ENCODE measurements at places on chromosomes 5 and 9.

DNA sequence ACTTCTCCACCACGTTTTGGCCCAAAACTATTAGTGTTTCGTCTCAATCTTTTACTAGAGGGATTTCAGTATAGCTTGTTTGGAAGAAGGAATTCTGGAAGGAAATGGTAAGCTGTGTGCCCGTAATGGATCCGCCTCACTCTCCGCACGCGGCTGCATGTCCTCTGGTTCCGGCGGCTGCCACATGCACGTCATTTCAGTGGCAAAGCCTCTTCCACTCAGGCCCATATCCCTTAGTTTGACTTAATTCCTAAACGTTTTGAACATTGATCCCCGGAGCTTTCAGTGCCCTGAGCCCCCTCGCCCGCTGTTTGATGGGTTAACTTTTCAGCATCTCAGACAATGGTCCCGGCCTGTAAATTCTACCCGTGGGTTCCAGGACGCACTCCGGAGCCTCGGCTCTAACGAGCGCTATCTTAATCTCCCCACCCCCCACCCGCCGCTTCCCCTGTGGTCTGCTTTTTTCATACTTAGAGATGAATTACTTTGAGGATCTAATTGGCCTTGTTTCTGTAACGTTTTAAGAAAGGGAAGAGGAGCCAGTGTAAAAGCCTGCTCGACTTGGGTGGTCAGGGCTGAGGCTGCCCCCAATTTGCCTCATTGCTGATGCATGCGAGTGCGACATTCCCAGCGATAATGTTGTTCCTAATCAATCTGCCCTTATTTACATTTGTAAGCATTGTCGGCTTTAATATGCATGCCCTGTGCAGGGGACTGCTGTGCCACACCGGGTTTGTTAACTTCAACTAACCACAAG is 4.6 kb downstream of the PTCH1 start:
- DNase-seq: no peak

DNA sequence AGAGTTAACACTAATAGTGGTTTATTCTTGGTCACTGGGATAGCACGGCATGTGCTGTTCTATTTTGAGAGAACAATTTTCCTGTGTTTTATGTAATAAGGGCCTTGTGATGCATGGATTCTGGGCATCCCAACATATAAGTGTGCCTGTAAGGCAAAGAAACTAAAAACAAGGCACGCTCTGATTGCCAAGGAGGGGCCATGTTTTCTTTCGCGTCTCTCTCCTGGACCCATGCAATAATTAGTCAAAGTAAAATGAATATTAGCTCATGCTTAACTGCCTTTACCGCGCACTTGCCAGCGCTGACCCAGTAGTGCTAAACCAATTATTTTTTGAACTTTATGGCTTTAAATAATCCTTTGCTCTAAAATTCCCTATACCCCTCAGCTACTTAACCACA is 140.9 kb downstream of the PSAT1 start:
- no peak for DNase-seq

DNA sequence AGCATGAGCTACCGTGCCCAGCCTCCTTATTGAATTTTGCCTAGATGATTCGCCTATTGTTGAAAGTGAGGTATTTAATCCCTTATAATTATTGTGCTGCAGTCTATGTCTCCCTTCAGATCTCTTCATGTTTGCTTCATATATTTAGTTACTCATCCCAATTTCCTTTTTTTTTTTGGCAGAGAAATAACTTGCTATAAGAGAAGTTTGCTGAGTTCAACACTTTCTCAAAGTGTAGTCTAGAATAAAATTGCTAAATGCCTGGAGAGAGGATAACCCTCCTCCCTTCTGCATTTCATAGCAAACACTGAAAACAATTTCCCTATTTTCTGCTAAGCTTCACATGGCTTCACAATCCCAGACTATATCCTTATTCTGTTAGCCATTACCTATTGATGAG is 136.6 kb upstream of the CD180 start:
- no peak for DNase-seq

DNA sequence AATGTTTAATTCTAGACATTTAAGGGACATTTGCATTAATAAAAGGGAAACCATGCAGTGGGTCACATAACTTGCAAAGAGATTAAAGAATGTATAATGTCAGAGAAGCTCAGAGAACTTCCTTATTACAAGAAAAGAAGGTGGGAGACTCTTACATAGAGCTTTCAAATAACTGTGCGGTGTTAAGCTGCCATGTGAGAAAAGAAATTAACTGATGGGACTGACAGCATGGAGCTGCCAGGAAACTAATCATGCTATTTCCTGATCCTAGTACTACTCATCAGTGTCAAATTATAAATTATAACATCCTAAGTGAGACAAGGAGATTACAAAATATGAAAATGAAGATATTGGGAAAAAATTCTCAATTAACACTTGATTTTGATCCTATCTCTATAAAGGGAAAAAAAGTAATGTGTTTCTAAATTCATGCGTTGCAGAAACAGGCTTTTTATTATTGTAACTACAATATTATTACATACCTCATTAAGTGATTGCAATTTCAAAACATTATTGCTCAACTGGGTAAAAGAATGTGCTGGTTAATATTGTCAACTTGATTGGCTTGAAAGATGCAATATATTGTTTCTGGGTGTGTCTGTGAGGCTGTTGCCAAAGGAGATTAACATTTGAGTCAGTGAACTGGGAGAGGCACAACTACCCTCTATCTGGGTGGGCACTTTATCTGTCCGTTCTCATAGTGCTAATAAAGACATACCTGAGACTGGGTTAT is 609.5 kb upstream of the NUDT12 start:
- DNase-seq: no peak

DNA sequence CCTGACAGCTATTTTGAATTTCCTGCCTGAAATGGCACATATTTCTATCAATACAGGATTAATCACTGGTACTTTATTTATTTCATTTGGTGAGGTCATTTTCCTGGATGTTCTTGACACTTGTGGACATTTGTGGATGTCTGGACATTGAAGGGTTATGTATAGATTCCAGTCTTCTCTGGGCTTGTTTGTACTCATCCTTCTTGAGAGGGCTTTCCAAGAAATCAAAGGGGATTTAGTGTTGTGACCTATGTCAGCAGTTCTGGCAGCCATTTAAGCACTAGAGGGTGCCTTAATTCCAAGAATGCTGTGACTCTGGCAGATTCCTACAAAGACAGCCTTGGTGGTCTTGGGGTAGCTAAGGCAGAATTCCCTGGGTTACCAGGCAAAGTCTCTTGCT is 259.7 kb downstream of the CSNK1G3 start:
- no peak for DNase-seq

DNA sequence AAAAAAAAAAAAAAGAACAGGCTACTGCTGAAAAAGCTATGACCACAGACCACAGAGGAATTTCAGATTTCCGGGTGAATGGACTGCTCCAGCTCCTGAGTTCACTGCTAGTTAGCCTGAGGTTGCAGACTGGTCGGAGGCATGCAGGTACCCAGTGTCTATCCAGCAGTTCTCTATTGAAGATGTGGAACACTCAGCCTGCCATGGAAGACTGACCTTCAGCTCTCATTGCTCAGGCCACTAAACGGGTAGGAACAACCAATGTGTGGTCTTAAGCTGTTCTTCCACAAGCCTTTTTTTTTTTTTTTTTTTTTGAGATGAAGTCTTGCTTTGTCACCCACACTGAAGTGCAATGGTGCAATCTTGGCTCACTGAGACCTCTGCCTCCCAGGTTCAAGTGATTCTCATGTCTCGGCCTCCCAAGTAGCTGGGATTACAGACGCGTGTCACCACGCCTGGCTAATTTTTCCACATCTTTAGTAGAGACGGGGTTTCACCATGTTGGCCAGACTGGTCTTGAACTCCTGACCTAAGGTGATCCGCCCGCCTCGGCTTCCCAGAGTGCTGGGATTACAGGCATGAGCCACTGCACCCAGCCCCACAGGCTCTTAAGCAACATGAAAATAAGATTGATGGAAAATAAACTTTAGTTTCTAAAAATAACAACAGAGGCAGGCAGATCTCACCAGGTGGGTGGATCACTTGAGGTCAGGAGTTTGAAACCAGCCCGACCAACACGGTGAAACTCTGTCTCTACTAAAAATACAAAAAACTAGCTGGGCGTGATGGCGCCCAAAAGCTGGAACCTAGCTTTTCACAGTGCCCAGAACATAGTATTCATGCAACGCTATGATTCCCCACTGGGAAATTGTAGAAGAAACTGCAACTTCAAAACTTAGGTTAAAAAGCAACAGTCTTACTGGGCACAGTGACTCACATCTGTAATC is 20.0 kb upstream of the NPM1 start:
- DNase-seq: no peak

DNA sequence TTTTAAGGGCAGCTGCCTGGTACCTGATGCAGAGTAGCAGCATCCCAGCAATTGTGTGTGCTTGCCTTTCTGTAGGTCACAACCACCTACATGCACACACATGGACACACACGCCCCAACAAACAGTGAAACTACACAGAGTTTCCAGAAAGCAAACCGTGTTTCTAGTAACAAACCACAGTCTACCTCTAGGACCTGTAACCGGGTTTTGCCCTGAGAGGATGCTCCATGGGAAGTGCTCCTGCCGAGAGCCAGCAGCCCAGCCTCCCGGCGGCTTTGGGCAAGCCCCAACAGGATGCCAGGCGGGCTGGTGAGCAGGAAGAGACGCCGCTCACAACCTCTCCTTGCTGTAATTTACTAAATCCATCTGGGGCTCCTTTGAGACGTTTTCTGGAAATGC is 4.1 kb upstream of the TCF7 start:
- DNase-seq: no peak

DNA sequence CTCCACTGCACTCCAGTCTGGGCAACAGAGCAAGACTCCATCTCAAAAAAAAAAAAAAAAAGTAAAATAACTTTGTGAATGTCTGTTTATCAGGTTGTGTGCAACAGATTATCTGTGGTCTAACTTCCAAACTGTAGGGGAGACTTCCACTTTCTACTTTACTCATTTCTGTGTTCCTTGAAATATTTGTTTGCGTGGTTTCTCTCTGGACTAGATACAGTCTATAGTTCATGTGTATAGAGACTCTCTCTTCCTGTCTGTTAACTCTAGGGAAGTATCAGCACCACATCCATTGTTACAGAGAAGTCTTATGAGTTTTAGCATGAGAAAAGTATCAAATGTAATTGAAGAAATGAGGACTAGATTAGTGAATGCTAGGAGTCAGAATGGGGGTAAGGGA is 168.3 kb downstream of the LPAR1 start:
- no peak for DNase-seq

DNA sequence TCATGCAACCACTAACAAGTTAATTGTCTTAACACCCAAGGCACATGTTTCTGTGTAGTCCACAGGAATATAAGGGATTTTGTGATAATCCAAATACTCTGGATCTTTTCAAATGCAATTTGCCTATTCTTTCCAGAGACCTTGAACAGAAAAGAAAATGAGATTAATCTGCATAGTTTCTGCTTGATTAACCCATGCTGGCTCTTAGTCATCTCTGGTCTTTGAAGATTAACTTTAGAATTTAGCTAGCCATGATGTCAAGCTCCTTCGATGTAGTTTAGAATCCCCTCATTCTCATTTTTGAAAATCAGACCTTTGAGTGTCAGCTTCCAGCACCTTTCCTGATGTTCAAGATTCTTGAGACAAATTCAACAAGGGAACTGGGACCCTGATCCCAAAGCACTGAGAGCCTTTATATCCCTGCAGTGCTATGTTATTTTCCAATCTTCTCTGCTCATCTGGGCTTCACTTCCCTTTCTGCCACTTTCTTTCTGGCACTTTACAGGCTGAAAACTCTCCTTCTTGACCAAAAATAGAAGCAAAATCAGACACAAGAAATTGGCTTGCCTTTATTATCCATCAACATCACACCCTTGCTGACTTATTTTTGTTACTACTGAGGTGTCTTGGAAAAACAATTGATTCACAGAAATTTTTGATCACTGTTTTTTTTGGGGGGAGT is 155.5 kb downstream of the PALM2AKAP2 start:
- DNase-seq: no peak

GRCh38 chr5:110201791-110202190 is 512.1 kb downstream of the MAN2A1 start:
- no peak for DNase-seq

DNA sequence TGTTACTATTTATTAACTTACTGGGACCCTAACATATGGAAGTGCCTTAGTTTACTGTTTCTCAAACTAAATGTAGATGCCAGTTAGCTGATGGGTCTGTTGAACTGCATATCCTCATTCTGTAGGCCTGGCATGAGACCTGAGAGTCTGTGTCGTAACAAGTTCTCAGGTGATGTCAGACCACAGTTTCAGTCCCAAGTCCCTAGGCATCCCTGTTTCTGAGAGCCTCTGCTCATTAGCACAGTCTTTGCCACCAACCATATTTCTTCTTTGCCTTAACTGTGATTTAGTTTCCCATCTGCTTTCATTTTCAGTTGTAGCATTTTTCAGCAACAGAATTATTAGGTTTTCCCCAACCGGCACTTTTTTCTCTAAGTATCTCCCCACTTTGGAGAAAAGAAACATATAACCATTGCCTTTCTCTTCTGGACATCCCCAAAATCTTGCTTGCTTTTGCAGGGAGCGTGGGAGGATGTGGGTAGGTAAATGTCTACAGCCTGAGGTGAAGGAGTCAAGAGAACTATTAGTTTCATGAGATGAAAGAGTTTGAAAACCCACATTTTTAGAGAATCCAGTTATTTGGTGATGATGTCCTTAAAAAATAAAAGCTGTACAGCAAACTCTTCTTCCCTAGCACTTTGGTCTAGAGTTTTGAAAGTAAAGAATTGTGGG is 74.6 kb downstream of the NUDT12 start:
- no peak for DNase-seq

DNA sequence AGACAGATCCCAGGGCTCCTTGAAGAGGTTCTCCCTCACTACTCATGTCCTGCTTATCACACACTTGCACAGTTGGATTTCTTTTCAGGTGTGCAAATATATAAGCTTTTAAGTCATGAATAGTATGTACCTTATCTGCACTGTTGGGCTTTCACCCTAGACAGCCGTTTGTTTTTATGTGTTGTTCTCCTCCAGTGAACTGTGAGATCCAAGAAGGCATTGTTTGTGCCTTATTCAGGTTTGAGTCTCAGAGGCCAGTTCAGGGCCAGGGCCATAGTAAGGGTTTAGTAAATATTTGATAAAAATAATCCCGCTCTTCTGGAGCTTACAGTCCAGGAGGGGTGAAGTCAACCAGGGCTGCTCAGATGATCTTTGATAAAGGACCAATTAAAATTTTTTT is 480.0 kb downstream of the TMEM38B start:
- no peak for DNase-seq

- no peak for DNase-seq
Observed at GRCh38 chr9:116572095-116572748, 114.9 kb upstream of the TRIM32 start.

All from T-helper 2 cell (primary cell).